ENCODE measurements at places on chromosomes 6 and 20.

DNA sequence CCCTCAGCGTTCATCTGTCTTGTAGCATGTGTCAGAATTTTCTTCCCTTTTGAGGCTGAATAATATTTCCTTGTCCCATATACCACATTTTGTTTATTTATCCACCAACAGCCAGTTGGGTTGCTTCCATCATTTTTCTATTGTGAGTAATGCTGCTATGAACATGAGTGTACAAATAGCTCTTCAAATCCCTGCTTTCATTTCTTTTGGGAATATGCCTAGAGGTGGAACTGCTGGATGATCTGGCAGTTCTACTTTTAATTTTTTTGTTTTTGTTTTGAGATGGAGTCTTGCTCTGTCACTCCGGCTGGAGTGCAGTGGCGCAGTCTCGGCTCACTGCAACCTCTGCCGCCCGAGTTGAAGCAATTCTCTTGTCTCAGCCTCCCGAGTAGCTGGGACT is 64.7 kb downstream of the SASH1 start:
- DNase-seq = no peak

GRCh38 chr6:20564269-20564668 is 30.0 kb downstream of the CDKAL1 start:
- no peak for DNase-seq

DNA sequence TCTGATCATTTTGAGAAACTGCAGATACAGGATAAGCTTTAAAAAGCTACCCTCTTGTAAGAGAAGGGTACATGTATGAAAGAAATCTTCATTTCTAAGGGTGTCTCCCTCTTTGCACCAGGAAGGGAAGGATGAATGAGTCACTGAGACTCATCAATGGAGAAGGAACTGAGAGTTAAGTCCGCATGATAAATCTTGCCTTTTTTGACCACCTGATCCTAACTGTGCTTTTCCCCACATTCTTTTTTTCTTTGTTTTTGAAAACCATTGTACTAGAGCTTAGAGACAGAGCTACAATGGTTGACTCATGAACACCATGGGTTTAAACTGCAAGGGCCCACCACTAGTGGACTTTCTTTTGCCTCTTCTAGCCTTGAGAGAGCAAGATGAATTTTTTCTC is 353.0 kb upstream of the RGS17 start:
- DNase-seq = no peak

DNA sequence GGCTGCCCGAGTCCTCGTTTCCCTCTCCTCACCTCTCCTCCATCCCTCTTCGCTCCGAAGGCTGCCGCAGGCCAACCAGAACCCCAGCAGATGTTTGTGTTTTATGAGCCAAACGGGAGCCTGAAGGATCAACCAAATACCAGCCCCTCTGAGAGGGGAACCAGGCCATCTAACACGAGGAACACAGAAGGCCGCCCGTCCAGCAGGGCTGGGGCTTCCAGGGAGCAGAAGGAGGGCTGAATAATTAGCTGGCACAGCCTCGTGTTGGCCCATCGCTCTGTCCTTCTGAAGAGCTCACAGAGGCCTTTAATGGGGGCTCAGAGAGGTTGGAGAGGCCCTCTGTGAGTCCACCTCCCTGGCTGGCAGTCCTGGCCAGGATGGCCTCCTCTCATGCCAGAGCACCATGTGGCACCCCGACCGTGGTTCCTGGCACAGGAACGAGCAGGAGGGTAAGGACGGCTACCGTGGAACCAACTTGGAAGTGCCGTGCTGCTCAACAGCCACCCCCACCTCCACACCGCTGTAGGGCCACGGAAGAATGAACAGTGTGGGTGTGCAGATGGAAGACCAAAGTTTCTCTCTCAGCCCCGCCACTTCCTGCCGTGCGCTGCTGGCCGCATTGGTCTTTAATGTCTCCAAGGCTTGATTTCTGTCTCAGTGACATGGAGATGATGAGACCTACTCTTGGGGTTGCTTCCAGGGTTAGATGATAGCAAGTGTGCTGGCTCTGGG is 155.2 kb downstream of the SCML4 start:
- no peak for DNase-seq

DNA sequence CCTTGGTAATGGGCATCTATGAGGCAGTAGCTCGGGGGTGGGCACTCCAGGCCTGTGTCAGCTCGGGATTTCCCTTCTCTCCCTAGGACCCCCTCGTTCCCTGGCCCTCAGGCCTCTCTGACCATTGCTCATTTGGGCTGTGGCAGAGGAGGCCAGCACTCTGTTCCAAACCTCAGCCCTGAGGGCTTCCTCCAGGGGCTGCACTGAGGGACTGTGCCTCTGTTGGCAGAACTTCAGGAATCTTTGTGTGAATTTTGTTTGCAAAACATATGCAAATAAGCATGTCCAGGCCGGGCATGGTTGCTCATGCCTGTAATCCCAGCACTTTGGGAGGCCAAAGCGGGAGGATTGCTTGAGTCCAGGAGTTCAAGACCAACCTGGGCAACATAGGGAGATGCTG is 11.0 kb downstream of the PACSIN1 start:
- DNase-seq = no peak
